Prostate gland (tissue), 2 donors: ENCODE measurements at places on chromosomes 1 and 21.
A peak's percentile ranks its signal among the peaks of the same experiment; 100 is the strongest.

- peak; percentile 20 for DNase-seq
These were observed 66.5 kb upstream of the IGSF21 start for GRCh38 chr1:18041102-18041501.

DNA sequence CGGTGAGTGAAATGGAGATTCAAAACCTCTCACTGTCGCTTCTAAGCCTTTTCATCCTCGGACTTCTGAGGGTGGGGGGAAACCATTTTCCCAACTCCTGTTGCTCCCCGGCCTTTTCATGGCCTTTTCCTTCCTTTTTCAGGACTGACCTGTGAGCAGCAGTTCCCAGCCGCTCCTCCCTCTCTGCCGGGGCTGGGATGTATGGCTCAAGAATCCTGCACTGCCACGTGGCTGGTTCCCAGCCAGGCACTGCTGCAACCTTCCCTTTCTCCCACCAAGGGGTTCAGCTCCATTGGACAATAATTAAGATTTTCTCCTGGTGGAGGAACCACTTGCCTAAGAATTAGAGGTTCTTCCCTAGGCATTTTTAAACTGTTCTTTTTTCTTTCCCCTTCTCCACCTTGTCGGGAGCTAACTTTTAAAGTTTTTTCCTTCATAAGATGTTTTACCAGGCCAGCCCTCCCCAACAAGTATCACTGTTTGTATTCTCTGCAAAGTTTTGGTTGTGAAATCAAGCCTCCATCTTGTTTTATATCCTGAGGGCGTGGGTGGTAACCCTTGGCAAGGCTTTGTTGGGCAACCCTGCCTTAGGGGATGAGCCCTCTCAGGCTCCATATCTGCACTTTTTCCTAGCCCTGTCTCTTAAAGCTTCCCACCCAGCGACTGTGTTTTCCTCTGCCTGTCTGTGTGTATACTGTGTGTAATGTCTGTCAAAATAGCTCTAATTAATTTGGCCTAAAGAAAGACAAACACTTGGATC lies 1166.6 kb upstream of the ADGRL2 start:
- DNase-seq: no peak

DNA sequence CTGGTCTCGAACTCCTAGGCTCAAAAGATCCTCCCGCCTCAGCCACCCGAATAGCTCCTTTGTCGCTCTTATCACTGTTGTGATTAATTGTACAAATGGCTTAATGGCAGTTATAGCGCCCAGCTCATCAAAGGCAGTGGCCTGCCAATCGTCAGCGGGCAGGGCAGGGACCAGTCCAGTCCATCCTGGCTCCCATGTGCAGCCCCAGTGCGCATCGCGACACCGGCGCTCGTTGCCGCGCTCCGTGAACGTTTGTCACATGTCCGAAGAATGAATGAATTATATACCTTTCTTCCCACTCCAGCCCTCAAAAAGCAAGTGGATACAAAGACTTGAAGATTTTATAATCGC lies 18.4 kb downstream of the MTX1 start:
- no peak for DNase-seq

DNA sequence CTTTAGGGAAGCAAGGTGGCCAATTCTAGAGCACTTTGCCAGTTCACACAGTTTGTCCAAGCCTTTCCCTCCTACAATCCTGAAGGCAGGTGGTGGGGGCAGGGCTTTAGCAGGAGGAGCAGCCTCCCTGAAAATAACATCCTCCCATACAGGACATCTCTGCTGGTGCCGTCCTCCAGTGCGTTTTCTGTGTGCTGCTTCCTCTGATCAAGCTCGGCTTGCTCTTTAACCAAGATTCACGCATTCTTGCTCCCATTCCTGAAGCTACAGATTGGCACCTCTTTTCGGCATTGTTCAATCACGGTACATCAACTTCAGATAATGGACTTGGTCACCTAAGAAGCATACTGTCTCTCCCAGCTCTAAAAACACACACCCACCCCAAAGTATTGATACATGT lies 7.5 kb upstream of the DPT start:
- DNase-seq: no peak

DNA sequence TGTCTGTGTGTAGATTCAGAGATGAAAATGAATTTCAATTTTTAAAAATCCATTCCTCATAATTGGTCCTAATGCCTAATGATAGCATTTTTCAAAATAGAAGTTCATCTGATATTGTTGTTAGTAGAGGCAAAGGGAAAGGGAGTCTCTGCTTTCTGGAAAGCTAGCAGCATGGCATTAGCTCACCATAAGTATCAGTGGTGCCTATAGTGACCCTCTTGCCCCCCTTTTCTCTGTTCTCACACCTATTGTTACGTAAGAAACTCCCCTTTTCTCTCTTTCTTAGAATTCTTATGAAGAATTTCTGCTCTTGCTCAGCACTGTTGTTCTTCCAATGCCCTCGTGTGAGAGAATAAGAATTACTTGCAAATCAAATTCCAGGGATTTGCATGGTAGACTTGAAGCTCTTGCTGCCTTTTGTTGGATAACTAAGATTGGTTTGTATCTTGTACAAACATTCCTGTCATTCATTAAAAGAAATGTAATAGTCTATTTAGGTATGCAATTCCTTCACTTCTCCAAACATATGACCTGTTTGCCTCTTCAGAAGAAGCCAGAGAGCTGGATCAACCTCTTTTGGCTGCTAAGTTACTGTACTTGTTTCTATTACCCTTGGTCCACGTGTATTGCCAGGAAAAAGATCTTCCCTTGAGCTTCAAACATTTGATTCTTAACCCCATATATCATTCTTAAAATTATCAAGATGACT lies 69.2 kb upstream of the MAGI3 start:
- DNase-seq: no peak

- no peak for DNase-seq
These were observed 62.5 kb downstream of the NDUFS5 start for GRCh38 chr1:39088658-39089057.

GRCh38 chr1:97632075-97632474 lies 288.8 kb downstream of the DPYD start:
- no peak for DNase-seq

GRCh38 chr1:44217809-44218410 lies 4.6 kb downstream of the DMAP1 start:
- peak; percentile 62 for DNase-seq

GRCh38 chr1:153180556-153180955 lies 22.7 kb upstream of the LELP1 start:
- no peak for DNase-seq

GRCh38 chr21:15034126-15034853 lies 30.5 kb downstream of the NRIP1 start:
- DNase-seq: no peak

- DNase-seq: no peak
These were observed 65.9 kb downstream of the SLC37A1 start for GRCh38 chr21:42579456-42580075.

GRCh38 chr1:67336783-67337182 lies 29.1 kb downstream of the IL12RB2 start:
- DNase-seq: no peak

DNA sequence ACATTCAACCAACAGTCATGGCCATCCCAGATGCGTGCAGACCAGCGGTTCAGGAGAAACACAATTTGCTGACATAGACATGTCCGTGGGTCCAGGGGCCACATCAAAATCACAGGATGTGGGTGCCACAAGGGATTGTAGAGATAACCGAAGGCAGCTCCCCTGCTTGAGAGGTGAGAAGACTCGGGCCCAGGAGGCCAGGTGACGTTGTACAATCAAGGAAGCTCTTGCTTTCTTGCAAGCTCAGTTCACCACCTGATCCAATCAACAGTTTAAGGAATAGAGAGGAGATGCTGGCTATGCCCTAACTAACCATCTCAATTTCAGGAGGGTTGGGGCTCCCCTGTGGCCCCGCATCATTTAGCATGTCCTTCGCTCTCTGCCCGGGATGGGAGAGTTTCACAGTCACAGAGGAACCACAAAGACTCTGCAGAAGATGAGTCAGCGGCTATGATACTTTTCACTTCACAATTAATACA lies 19.5 kb downstream of the UBASH3A start:
- DNase-seq: no peak

DNA sequence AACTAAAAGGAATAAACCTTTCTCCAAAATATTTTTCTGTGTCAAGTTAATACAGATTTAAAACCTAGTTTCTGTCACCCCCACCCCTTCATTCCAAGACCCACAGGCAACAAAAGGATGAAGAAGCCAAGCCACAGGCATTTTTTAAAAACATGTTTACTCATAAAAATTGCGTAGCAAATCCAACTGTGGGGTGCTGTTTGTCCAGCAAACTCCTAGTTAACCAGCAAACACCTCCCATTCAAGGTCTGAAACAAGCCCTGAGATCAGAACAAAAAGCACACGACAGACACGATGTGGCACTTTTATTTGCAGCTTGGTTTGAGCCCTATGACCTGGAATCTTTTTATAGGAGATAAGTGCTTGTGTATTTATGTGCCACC lies 149.9 kb upstream of the CAMK1G start:
- DNase-seq: no peak

DNA sequence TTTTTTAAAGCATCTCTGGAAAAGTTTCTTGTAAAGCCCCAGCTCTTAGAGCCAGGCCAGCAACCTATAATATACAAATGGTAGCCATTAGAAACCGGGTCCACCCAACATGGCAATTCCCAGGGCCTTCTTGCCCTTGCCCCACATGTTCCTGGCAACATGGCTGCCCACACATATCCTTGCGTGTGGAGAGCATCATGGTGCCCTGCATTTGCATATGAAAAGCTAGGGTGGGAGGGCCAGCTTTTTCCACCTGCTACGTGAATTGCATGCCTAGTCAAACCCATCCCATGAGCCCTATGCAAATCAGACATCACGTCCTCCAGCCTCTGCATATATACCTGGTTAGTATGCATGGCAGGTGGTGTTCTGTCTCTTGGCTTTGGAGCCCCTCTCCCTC lies 88.2 kb downstream of the RABGAP1L start:
- DNase-seq: no peak

DNA sequence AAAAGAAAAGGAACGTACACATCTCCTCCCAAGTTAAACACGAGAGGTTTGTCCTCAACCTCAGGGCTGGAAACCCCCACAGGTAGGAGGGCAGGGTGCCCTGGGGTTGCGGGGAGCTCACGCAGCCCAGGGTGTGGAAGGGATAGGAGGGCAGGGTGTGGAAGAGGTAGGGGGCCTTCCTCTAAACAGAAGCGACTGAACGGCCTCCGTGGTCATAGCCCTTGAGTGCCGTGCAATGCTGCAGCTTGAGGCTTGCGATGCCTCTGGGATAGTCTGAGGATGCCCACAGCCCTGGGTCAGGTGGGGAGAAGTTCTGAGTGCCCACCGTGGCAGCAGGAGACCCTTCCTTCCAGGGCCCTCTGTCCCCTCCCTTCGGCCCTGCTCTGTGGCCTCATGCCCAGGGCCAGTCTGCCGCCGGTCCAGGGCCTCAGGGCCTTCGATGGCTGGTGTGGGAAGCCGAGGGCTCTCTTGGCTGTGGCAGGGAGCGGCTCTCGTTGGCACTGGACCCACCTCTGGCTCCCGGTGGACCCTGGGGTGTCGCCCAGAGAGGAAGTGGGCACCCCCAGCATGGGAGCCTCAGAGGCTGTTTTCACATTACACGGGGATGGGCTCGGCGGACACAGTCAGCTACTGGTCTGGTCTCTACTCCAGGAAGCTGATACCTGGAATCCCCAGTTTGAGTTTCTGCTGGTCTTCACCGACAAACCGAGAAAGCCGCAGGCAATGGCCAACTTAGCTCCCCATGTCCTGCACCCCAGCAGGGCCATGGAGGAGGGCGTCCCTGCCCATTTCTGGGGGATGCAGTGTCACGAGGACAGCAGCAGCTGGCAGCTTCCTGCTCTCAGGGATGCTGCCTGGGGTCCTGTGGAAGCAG lies 6.4 kb upstream of the CDK11B start:
- DNase-seq: no peak

GRCh38 chr1:61648983-61649742 lies 75.8 kb downstream of the TM2D1 start:
- DNase-seq: no peak

DNA sequence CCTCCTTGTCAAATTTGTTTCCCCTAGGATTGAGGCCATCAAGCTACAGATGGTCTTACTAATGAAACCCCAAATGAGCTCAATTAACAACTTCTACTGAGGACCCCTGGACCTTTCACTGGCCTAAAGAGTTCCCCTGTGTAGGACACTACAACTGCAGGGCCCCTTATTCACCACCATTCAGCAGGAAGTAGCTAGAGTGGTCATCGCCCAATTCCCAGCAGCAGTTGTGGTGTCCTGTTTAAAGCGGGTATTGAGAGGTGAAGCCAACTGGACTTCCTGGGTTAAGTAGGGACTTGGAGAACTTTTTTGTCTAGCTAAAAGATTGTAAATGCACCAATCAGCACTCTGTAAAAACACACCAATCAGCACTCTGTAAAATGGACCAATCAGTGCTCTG lies 1466.9 kb downstream of the KCNT2 start:
- no peak for DNase-seq

- DNase-seq: peak; percentile 33
These were observed 66.2 kb upstream of the IRF2BP2 start for GRCh38 chr1:234676103-234676594.

DNA sequence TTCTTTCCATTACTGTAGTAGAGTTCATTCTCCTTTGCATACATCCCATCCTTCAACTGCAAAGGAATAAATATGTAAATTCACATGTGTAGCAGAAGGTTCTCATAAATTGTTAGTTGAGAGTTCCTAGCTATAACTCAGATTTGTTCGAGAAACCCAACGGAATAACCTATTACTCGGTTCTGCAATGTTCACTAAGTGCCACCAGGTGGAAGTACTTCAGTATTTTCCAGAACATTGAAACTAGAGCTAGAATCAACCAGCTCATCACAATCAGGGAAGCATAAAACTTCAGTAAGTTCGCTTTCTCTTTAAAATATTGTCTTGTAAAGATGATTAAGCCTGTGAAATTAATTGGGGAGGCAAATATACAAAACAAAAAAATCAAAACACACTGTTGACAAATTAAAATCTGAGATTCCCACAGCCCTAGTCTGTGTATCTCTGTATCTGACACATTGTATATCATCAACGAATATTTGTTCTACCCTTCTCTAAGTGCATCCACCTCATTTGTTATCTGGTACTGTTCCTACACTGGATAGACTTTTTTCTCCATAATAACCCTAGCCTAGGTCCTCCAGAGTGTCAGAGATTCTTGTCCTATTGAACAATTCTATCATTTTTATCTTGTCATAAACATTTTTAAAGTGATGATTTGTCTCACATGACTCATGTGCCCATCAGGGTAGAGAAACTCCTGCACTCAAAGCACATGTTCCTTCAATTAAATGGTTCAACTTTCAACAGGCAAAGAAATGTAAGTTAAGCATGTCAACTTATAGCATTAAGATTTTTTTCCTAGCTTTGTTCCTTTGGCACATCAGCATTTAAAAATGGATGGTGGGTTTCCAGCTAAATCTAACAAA lies 31.9 kb downstream of the MROH9 start:
- DNase-seq: peak; percentile 10

- DNase-seq: no peak
These were observed 33.4 kb upstream of the ATP5PO start for GRCh38 chr21:33948951-33949444.
